ENCODE measurements at places on chromosomes 13 and 19.

GRCh38 chr13:24085662-24086061, 74.9 kb upstream of the SPATA13 start:
- DNase-seq = no peak

- DNase-seq = no peak
Observed at GRCh38 chr13:112616586-112617362, 28.8 kb upstream of the TUBGCP3 start.

GRCh38 chr19:16261584-16262368, 62.9 kb upstream of the KLF2 start:
- DNase-seq = no peak

- DNase-seq = no peak
Observed at GRCh38 chr13:29740961-29741360, 109.5 kb downstream of the UBL3 start.

DNA sequence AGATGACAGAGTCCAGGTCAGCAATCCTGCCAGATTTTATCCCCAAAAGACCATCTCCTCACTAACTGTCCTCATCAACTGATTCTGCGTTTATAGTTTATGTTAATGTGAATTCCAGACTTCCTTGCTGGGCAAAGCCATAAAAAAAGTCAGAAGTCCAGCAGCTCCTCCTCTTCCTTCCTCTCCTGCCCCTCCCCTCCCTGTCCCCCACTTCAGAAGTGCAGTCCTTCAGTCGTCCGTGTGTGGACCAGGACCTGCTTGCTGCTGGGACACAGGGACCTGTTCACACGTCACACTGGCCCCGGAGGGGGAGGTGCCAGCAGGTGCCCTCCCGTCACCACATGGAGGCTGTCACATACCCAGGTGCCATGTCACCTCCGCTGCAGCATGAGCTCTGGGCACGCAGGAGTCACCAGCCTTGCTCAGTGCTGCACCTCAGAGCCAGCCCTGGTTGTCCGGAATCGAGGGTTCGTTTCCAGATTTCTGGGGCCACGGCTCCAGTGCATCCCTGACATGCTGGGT, 4.0 kb upstream of the MCF2L start:
- DNase-seq = no peak

DNA sequence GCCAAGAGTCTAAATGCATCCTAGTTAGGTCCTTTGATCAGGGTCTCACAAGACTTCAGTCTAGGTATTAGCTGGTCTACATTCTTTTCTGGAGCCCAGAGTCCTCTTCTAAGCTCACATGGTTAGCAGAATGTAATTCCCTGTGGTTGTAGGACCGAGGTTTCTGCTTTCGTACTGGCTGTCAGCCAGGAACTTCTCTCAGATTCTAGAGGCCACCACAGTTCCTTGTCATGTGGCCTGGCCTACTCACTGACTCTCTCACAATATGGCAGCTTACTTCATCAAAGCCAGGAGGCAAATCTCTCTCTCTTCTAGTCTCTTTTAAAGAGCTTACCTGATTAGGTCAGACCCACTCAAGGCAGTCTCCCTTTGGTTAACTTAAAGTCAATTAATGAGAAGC, 82.9 kb downstream of the POU4F1 start:
- DNase-seq = no peak

Data from stimulated activated CD4-positive, alpha-beta T cell treated with anti-CD3 and anti-CD28 coated beads, Interleukin-1b, Interleukin-23, amount 100 ng/mL, for 1 hour (primary cell).